ENCODE measurements at places on chromosomes 4 and X.

- no peaks in the 10 kb centered on the region for H3K36me3 ChIP-seq
- H3K4me1 ChIP-seq, result peaks cover 2% of the 10 kb centered on the region
- H3K27me3 ChIP-seq, result peaks cover 4% of the 10 kb centered on the region
Observed at GRCh38 chrX:10174810-10175209, 18.0 kb downstream of the CLCN4 start.

- H3K4me1 ChIP-seq, result no peaks in the 10 kb centered on the region
- no peak overlapping the region for H3K27ac ChIP-seq
- H3K27me3 ChIP-seq, result peaks cover 7% of the 10 kb centered on the region
Observed at GRCh38 chr4:1105067-1105466, 8.3 kb downstream of the RNF212 start.

DNA sequence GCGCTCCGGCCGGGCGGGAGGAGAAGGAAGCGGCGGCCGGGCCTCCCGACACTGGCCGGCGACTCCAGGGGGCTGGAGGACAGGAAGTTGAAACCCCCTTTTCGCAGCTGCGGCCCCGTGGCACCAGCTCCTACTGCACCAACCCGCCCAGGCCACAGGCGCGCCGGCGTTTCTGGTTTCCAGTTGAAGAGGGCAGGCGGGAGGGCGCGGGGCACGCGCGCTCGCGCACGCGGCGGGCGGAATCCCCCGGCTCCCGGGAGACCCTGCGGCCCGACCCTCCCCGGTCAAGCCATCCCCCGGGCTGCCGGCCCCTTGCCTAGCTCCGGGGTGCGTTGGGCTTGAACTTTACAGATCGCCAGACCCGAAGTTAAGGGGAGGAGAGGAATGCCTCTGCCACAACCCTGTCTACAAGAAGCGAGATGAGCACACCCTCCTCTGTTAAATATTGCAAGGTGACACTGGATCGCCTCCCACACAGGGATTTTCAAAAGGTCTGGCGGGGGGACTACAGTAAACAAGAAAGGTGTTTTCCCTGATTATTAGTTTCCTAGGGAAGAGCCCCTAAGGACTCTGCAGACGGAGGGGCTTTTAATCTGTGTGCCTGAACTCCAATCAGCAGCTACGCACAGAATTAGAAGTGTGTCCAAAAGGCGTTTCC is 1.4 kb downstream of the ELOVL6 start:
- H3K27me3 ChIP-seq, result peaks cover 3% of the 10 kb centered on the region
- peak; percentile 71 for DNase-seq
- H3K27ac ChIP-seq, result peak overlapping the region; percentile 96
- H3K4me3 ChIP-seq, result peak overlapping the region; percentile 91

GRCh38 chrX:29318012-29318411 is 730.8 kb downstream of the IL1RAPL1 start:
- no peak overlapping the region for H3K4me3 ChIP-seq
- H3K27me3 ChIP-seq, result no peaks in the 10 kb centered on the region
- H3K4me1 ChIP-seq, result no peaks in the 10 kb centered on the region
- no peak overlapping the region for H3K27ac ChIP-seq
- no peaks in the 10 kb centered on the region for H3K36me3 ChIP-seq
- DNase-seq, result no peak

DNA sequence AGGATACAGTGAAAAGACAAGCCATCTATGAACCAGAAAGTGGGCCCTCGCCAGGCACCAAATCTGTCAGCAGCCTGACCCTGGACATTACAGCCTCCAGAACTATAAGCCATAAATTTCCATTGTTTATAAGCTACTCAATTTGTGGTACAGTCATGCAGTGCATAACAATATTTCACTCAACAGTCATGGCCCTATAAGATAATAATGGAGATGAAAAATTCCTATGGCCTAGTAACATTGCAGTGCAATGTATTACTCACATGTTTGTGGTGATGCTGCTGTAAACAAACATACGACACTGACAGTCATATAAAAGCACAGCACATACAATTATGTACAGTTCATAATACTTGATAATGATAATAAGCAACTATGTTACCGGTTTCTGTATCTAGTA is 17.1 kb upstream of the TLR1 start:
- no peak for DNase-seq
- H3K27ac ChIP-seq, result no peak overlapping the region
- H3K4me1 ChIP-seq, result peaks cover 17% of the 10 kb centered on the region
- H3K4me3 ChIP-seq, result no peak overlapping the region
- peaks cover 9% of the 10 kb centered on the region for H3K36me3 ChIP-seq
- H3K27me3 ChIP-seq, result no peaks in the 10 kb centered on the region

DNA sequence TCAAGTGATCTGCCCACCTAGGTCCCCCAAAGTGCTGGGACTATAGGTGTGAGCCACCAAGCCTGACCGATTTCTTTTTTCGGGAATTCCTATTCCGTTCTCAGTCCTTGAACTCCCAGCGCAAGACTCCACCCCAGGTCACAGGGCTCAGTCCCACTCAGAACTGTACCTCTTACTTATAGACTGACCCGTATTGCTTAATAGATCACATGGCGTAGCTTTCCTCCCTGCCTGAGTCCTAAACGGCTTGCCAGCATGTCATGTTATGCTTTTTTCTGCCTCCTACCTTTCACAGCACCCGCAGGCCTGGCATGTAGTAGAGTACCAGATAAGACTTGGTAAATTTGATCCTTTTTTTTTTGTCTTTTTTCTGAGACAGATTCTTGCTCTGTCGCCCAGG is 22.4 kb downstream of the SAT1 start:
- no peaks in the 10 kb centered on the region for H3K36me3 ChIP-seq
- H3K27me3 ChIP-seq, result no peaks in the 10 kb centered on the region
- no peak overlapping the region for H3K4me3 ChIP-seq

DNA sequence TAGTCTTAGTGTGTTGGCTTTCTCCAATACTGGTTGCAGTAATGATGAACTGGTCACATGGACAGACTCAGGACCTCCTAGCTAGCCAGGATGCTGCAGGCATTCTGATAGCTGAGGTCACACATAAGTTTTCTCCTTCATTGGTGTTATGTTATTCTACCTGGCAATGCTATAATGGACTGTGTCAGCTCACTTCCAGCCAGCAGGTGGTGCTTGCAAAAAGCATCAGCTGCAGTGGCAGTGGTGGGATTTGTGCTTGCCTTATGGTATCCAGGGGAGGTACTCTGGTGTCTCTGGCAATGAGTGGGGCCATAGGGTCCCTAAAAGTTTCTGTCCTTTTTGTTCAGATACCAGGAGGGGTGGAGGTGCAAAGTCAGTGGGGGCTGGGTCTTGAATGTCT is 33.6 kb downstream of the ZNF330 start:
- no peaks in the 10 kb centered on the region for H3K4me1 ChIP-seq
- peaks cover 10% of the 10 kb centered on the region for H3K27me3 ChIP-seq
- no peak for DNase-seq
- H3K4me3 ChIP-seq, result no peak overlapping the region
- H3K27ac ChIP-seq, result no peak overlapping the region
- no peaks in the 10 kb centered on the region for H3K36me3 ChIP-seq

DNA sequence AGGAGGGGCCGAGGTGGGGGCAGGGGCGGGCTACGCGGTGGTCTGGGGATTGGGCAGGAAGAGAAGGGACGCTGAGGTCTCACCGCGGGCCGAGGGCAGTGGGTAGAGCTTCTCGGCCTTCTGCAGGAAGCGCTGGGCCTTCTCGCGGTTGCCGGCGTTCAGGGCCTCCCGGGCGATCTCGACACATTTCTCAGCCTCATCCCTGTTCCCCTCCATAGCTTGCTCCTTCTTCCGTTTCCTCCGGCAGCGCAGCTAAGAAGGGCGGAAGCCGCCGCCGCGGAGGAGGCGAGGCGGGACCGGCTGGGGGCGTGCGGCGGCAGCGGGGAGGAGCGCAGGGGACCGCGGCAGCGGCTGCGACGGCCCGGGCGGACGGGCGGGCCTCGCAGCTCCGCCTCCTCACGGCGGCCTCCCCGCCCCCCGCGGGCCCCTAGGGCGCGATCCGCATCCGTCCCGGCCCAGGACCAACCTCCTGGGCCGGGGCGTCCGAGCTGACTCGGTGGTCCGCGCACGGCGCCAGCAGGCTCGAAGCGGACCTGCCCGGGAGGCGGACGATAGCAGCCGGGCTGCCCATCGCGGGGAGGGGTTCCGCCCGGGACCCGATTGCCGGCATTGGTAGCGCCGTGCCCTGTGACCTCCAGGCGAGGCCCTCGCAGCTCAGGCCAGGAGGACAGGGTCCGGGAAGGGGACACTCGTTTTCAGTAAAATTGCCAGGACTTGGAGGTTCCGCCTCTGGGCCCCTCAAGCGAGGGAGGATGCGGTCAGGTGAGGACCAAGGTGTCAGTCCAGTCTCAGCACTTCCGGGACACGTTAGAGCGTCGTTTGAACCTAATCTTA is at the start of gene DNAJB14:
DNAJB14 (minus strand) TSS at position 263 of the 834 bp plus-strand sequence; CDS start at position 216, 47 bp downstream.
- H3K36me3 ChIP-seq, result peaks cover 49% of the 10 kb centered on the region
- peak within 1 kb of the TSS; percentile 98 for H3K4me3 ChIP-seq
- DNase-seq, result peak; percentile 89

DNA sequence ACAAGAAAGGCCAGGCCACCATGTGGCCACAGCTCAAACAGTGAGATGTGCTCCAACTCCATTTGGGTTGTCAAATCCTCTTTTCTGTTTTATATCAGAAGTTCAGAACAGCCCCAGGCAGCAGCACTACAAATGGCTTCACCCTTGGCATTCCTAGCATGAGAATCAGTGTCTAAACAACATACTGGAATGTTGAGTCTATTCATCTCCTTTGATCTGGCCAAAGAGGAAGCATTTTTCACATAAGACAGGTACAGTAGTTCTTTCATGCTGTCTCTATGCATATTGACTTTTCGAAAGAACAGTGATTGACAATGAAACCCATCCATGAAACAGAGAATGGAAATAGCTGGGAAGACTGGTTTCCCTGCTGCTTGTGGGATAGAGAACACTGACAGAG is 289.5 kb downstream of the USP46 start:
- H3K27ac ChIP-seq, result no peak overlapping the region
- H3K36me3 ChIP-seq, result no peaks in the 10 kb centered on the region
- H3K4me3 ChIP-seq, result no peak overlapping the region
- no peaks in the 10 kb centered on the region for H3K27me3 ChIP-seq
- no peak for DNase-seq
- H3K4me1 ChIP-seq, result no peaks in the 10 kb centered on the region

- H3K4me1 ChIP-seq, result no peaks in the 10 kb centered on the region
- no peaks in the 10 kb centered on the region for H3K36me3 ChIP-seq
- H3K4me3 ChIP-seq, result no peak overlapping the region
- H3K27ac ChIP-seq, result no peak overlapping the region
- H3K27me3 ChIP-seq, result peaks cover 9% of the 10 kb centered on the region
Observed at GRCh38 chr4:52799813-52800212, 48.6 kb upstream of the ERVMER34-1 start.

- H3K4me3 ChIP-seq, result no peak overlapping the region
- no peak overlapping the region for H3K27ac ChIP-seq
- H3K27me3 ChIP-seq, result no peaks in the 10 kb centered on the region
Observed at GRCh38 chr4:159706704-159707103, 603.8 kb downstream of the RAPGEF2 start.

- no peaks in the 10 kb centered on the region for H3K36me3 ChIP-seq
- no peak overlapping the region for H3K27ac ChIP-seq
- DNase-seq, result no peak
- peaks cover 45% of the 10 kb centered on the region for H3K27me3 ChIP-seq
- peak overlapping the region; percentile 66 for H3K4me3 ChIP-seq
Observed at GRCh38 chr4:76898385-76898692, 395 bp upstream of the SOWAHB start.

GRCh38 chr4:11301075-11301660 is 127.5 kb downstream of the HS3ST1 start:
- no peaks in the 10 kb centered on the region for H3K36me3 ChIP-seq
- H3K4me1 ChIP-seq, result peaks cover 7% of the 10 kb centered on the region
- no peak for DNase-seq
- H3K27me3 ChIP-seq, result peaks cover 5% of the 10 kb centered on the region
- H3K4me3 ChIP-seq, result no peak overlapping the region

DNA sequence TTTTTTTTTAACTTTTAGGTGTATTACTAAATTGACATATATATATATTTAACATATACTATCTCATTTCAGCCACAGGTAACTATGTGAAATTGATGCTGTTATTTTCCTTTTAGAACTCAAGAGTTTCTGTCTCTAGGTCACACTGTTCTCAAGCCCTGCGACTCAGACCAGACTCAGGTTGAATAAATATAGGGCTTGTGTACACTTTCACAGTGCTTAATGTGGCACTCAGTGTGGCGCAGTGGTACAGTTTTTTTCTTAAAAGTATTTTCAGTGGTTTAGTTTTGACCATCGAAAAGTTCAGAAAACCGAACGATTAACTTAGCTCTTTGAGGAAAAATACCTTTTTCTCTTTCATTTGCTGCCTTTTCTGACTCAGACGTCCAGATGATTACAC is 24.7 kb downstream of the PACRGL start:
- no peak overlapping the region for H3K4me3 ChIP-seq
- no peaks in the 10 kb centered on the region for H3K27me3 ChIP-seq
- H3K27ac ChIP-seq, result no peak overlapping the region
- H3K36me3 ChIP-seq, result peaks cover 55% of the 10 kb centered on the region
- no peak for DNase-seq

DNA sequence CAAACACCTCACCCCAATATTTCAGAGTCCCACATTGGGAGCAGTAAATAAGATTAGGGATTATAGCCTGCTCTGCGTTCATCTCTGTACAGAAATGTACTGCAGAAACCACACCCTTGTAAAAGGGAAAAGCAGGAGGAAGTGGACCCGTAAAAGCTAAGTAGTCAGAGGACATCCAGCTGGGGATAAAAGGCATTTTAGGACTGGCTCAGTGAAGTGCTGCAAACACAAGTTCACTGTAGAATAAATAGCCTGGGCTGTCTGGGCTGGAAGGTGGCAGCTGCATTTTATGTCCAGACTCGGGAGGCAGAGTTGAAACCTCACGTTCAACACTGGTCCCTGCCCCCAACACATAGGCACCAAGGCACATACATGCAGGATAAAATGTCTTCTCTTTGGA is 178.7 kb upstream of the FAT1 start:
- no peak for DNase-seq
- H3K36me3 ChIP-seq, result no peaks in the 10 kb centered on the region
- no peak overlapping the region for H3K4me3 ChIP-seq
- H3K27ac ChIP-seq, result no peak overlapping the region
- no peaks in the 10 kb centered on the region for H3K4me1 ChIP-seq

DNA sequence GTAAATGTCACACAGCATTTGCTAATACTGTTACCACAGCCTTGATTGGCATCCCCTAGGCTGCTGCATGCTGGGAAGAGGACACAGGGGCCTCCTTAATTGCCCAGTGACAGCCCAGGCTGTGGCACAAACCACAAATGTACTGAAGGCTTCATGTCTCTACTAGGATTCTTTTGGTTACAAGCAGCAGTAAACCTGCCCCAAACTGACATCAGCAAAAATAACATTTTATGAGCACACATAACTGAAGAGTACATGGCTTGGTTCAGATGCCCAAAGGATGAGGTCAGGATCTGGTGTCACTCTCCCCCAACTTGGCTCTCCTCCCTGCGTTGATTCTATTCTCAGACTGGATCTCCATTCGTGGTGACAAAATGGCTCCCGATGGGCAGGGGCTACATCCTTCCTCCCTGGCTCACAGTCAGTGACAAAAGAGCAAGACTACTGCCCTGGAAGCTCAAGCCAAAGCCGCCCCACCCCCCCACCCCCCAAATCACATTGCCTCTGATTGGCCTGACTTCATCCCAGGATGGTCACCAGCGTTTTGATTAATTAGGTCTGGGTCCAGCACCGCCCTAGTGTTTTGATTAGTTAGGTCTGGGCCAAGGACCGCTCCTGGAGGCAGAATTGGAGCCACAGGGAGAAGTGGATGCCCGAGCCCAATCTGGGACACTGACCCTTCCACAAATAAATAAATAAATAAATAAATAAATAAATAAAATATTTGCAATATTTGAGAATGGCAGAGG is 180.5 kb upstream of the RBPJ start:
- no peaks in the 10 kb centered on the region for H3K36me3 ChIP-seq
- H3K27ac ChIP-seq, result no peak overlapping the region
- H3K4me1 ChIP-seq, result peaks cover 3% of the 10 kb centered on the region
- H3K4me3 ChIP-seq, result no peak overlapping the region
- H3K27me3 ChIP-seq, result peaks cover 9% of the 10 kb centered on the region

- H3K27me3 ChIP-seq, result peaks cover 6% of the 10 kb centered on the region
- H3K36me3 ChIP-seq, result no peaks in the 10 kb centered on the region
- no peaks in the 10 kb centered on the region for H3K4me1 ChIP-seq
- no peak overlapping the region for H3K27ac ChIP-seq
- no peak for DNase-seq
Observed at GRCh38 chr4:100510551-100510950, 7.3 kb downstream of the EMCN start.

Data from activated naive CD8-positive, alpha-beta T cell treated with anti-CD3 and anti-CD28 coated beads for 36 hours (primary cell).